Left ventricle myocardium inferior (tissue), 1 donor: ENCODE measurements at places on chromosomes 11 and 22.
A peak's percentile ranks its signal among the peaks of the same experiment; 100 is the strongest.

DNA sequence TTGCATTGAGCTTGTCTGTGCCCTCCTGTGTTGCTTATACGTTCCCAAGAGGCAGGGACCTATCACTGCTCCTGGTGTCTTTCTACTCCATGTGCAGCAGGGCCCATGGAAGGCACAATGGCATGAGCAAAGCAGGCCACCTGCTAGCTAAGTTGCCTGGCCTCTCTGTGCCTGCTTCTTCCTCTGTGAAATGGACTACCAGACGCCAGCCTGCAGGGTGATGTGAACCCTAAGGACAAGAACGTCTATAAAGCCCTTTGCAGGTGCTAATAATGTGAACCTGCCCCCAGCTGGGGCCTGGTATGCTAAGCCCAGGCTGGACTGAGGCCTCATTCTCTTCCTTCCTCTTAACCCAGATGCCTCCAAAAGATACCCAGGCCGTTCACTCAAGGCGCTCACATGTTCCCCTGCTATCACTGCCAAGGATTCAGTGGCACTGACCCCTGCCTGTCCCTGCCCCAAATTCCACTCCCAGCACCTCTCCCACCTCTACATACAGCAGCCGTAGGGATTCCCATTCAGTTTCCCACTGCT lies 4.0 kb downstream of the GUCD1 start:
- DNase-seq = no peak

DNA sequence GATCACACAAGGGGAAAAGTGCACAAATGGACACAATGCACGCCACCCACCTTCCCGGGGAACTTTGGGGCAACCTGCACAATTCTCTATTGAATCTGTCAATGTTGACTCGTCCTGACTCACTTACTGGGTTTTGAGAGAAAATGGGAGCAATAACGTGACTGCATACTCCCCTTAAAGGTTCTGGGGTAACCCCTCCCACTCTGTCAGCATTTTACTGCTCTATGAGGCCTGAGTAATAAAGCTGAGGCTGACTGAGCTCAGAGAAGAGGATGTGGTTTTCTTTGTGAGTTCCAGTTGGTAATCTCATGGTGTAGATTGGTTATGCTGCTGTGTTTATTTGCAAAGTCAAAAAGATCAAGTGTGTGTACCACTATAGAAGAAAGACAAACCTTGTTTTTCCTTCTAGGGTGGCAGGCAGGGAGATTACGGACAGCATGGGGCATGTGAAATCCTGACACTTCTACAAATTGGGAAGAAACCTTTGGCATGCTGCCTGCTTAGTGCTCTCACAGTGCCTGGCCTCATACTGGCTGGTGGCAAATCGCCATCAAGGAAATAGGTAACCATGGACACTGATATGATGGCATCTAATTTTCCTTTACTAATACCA lies 16.1 kb upstream of the APOA1 start:
- no peak for DNase-seq

DNA sequence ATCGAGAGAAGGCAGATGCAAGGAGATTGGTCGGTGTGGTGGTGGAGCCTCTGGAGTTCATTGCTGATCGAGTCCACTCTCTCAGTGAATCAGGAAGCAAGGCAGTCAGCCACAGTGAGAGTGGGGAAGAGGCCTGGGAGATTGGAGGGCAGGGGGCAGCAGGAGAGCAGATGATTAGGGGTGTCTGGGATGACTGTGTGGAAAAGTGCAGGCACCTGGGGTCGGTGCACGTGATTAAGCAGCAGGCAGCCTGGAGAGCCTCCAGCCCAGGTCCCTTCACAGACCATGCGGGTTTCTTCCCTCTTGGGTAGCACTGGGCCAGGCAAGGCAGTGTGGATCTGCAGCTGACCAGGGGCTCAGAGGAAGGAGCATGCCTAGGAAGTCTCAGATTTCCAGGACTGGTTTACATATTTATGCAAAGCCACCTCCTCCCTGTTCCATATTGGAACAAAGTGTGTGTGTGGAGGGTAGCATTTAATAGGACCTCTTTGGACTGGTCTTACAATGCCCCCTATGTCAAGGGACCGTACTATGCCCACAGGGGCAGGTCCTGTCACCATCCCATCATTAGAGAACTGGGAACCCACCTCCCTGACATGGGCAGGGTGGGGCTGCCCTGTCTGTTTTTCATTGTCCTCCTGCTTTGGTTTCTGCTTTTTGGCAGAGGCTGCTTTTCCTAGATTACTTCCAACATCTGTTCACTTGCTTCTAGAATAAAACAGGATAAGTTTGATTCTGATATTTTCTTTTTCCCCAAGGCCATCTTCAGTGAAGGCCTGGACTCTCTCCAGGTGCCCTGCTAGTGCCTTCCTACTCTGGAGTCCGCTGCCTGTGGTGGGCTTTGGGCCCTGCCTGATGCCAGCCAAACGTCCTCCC lies 14.0 kb upstream of the GDPD5 start:
- no peak for DNase-seq

DNA sequence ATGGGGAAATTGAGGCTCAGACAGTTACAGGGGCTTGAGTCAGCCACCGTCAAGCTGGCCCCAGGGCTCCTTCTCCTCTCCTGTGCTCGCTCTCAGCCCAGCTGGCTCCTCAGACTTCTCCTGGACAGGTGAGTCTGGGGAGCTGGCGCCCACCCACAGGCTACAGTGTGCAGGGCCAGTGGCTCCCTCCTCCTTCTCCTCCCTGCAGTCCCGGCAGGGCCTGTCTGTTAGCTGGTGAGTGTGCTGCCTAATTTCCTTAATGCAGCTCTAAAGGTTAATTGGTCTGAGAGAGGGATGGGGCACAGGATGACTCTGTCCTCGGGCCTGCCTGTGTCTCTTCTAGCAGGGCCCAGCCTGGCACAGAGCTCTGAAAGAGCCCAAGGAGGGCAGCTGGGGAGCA lies 31.7 kb downstream of the LMO1 start:
- no peak for DNase-seq

DNA sequence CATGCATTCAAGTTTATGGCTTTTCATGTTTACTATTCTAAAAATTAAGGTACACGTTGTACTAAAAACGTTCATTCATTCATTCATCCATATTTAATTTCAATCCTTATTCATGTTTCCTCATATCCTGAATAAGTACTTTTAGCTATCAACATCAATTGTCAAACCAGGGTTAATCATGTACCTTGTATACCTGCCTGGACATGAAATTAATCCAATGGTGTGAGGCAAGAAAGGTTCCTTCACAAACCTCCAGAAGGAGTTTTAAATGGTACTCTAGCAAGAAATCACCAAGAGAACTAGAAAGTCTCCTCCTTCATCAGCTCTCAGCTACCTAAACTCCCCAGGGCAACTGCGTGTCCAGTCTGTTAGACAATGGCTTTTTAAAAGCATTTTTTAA lies 33.4 kb downstream of the TMEM123 start:
- no peak for DNase-seq

DNA sequence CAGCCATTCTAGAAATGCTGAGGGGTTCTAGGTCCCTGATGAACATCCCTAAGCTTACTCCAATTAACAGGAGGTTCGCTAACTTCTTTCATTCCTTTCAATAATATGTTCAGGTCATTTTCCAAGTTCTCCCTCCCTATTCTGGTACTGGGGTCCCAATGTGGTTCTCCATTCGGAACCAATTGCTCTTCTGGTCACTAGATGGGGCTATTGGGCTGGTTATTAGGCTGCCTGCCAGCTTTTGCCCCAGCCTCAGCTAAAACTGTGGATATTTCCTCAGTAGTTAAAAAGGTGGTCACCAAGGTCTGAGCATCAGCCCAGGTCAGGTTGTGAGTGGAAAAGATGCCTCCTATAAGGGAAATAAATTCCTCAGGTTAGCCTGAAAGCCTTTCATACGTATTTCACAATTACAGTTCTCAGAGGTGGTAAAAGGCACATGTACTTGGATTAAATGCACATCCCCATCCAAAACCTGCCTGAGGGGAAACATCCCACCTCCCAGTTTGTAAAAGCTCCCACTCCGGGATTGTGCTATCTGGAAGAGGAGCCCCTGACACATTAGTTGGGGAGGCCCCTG lies 161.1 kb upstream of the CCDC179 start:
- DNase-seq = no peak

GRCh38 chr11:372809-373715 lies 3.8 kb downstream of the B4GALNT4 start:
- no peak for DNase-seq

DNA sequence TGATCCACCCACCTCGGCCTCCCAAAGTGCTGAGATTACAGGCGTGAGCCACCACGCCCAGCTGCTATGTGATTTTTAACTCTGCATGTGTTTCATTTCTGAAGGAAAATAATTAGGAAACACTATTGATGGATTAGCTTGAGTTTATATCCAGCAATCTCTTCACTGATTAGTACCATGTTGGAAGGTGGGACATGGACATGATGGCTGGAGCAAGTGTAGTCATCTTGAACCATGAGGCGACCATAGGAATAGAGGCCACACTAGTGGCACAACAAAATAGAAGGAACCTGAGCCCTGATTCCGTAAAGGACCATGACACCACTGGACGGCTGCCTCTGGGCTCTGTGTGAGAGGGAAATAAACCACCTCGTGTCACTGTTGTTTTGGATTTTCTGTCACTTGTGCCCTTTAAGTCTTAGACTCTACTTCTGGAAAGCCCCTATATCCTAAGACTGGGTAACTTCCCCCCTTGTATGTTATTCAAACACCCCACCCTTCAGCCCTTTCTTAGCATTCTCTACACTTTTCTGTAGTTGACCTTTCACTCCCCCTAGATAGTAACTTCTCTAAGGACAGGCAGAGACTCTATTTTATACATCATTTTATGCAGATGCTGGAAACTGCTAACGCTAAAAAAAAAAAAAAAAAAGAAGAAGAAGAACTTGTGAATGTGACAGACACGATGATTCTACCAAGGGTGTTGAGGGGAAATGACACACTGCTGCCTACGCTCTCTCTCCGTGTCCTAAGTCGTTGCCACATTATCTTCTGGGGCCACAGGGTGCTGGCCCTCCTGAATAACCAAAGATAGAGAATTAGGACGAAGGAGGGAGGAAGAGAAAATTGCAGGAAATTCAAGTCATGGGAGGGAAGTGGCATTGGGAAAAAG lies 2.7 kb upstream of the VPS37C start:
- DNase-seq = no peak

DNA sequence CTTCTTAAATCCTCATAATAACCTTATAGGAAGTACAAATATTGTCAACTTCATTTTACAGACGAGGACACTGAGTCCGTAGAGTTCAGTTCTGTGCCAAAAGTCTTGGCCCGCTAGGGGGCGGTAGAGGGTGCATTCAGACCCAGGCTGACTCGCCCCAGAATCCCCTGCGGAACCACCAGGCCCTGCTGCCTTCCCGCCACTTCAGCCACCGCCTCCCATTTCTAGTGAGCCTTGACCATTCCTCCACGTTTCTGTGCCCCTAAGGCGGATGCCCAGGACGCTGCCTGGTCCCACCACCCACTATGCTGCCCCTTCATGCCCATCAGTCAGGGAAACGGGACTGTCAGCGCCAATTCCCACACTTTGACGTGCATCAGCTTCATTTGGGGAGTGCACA lies 19.1 kb downstream of the SYT13 start:
- DNase-seq = no peak

DNA sequence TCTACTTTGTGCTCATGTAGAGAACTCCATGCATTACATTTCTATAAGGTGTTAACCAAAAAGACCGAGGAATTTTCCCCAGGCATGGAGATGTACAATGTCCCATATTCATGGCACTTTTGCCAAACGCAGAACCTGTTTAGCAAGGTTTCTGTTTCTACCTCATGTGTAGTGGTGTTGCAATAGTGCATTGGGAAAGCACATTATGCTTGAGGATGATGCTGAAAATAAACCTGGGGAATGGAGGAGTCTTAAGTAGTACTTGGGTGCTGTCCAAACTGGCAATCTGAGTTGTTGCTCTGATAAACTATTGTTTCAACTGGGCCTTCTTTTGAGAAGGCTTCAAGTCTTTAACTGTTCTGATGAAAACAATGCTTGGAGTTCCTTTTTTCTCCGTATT lies 11.5 kb upstream of the MUC15 start:
- no peak for DNase-seq

DNA sequence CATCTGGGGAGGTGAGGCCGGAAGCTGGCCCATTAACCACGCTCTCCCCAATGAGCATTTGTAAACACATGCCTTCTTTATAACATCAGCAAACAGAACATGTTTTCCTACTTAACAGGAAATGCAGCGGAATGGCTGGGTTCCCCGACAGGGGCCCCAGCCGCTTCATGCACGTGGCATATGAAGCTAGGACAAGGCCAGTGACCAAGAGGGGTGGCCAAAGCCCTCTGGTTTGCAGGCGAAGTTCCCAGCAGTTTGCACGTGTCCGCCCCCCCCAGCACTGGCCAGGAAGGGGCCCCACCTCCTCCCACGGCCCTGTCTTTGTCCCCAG lies 38.7 kb upstream of the LINC01488 start:
- peak; percentile 60 for DNase-seq

DNA sequence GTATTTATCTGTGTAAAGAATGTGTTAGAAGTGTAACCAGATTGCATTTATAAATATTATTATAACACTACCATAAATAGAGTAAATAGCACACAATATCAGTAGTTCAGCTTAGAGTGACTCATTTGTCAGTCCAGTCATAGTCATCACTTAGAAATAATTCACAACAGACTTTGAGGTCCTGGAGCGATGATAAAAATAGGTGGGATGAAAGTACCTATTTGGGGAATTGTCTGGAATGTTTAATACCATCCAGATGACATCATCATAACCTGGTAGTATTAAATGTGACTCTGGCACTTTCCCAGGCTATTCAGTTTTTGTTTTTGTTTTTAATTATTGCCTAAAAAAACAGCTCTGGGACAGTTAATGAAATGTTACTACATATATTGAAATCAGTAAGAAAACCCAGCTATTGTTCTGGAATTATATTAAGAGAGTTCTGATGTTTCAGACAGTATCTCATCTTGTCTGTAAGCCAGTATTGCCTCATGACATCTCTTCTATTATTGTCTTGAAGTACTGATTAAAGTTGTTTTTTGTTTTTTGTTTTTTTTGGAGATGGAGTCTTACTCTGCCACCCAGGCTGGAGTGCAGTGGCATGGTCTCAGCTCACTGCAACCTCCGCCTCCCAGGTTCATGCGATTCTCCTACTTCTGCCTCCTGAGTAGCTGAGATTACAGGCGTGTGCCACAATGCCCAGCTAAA lies 74.8 kb downstream of the SIK2 start:
- no peak for DNase-seq
